ENCODE measurements at places on chromosomes 11 and 22. TPM values are rescaled to one million over a fixed set of nuclear protein-coding genes. Genes with fewer than 3 reads are reported as not detected.
A peak's percentile ranks its signal among the peaks of the same experiment; 100 is the strongest.

- DNase-seq: no peak
These were observed 534.4 kb downstream of the MN1 start for GRCh38 chr22:27267145-27267544.

DNA sequence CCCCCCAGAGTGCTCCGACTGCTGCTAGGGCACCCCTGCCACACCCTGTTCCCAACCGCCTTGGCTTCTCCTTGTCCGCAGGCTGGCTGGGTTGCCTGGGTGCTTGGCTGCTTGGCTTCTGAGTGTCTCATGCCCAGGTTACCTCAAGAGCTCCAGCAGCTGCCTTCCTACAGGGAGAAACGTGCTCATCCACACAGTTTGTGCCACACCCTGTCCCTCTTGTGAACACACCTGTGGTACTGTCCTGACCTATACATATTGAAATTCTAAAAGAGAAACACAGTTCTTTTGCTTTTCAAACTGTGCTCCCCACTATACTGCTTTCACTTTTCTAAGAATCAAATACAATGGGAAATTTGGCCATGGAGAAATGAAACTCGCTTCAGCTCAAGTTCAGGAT lies 191.4 kb downstream of the DBX1 start:
- no peak for DNase-seq

- no peak for DNase-seq
These were observed 10.4 kb downstream of the SPATA19 start for GRCh38 chr11:133834682-133835592.

- peak; percentile 9 for DNase-seq
These were observed 12.7 kb upstream of the IL10RA start for GRCh38 chr11:117973503-117973860.

- DNase-seq: no peak
These were observed 27.1 kb downstream of the ADAMTS15 start for GRCh38 chr11:130475426-130476053.

DNA sequence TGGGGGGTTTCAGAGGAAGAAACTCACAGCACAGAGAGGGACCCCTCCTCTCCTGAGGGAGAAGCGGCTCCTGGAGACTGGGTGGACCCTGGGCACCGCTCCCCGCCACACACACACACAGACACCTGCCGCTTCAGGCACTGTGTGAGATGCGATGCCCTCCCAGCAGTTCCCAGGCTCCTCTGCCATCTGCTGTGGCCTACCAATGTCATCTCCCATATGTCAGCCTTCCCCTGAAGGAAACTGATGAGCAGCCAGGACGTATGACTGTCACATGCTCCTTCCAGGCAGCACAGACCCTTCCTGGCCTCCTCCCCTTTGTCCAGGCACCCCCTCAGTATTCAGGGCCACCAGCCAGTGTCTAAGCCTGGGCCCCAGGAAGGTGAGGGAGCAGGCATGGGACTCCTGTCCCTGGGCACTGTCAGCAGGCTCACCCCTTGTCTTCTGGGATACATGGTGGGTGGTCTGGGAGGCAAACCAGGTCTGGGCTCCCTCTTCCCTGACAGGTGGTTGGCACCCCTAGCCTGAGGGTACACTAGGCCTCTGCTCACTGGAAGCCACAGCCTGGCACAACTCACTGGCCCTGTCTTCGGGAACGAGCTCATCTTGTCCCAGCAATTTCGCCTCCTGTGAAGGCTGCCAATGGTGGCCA lies 11.8 kb upstream of the BCR start:
- DNase-seq: no peak

- peak; percentile 55 for DNase-seq
These were observed 13.6 kb upstream of the MUC2 start for GRCh38 chr11:1060852-1061616.

- DNase-seq: no peak
These were observed 5.7 kb downstream of the MPZL2 start for GRCh38 chr11:118258410-118258809.

DNA sequence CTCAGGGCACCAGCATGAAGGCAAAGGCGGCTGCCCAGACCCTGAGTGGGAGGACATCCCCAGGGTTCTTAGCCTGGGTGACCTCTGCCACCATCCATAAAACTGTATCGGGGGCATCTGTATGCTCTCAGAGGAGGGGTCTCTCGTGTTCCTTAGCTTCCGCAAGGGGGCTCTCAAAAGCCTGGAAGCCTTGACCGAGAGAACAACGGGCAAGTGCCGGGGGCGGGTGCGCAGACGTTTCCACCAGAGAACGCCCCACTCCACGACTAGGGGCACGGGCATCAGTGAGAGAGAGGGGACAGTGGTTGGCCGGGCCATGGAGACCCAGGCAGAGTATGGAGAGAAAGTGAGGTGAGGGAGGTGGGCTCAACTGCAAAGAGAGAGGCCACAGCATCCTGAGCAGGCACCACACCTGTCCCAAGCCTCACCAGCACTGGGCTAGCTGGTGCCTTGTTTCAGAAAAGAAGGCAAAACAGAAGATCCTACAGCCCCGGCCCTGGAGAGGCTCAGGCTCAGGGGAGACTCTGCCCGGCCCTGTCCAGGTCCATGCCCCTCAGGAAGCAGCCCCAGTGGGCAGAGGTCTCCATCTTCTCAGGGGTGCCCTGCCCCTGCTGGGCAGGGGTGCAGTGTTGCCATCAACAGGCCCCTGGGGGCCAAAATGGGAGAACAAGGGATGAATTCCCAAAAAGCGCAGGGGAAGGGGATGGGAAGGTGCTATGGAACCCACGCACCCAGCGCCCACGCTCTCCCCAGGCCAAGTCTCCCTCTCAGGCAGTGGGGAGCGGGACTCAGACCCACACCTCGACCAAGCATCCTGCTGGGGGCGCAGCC lies 5.9 kb downstream of the TSPAN32 start:
- DNase-seq: no peak

GRCh38 chr11:130622141-130622542 lies 173.7 kb downstream of the ADAMTS15 start:
- no peak for DNase-seq

GRCh38 chr11:2945757-2946287 lies 16.6 kb upstream of the PHLDA2 start:
- DNase-seq: no peak

DNA sequence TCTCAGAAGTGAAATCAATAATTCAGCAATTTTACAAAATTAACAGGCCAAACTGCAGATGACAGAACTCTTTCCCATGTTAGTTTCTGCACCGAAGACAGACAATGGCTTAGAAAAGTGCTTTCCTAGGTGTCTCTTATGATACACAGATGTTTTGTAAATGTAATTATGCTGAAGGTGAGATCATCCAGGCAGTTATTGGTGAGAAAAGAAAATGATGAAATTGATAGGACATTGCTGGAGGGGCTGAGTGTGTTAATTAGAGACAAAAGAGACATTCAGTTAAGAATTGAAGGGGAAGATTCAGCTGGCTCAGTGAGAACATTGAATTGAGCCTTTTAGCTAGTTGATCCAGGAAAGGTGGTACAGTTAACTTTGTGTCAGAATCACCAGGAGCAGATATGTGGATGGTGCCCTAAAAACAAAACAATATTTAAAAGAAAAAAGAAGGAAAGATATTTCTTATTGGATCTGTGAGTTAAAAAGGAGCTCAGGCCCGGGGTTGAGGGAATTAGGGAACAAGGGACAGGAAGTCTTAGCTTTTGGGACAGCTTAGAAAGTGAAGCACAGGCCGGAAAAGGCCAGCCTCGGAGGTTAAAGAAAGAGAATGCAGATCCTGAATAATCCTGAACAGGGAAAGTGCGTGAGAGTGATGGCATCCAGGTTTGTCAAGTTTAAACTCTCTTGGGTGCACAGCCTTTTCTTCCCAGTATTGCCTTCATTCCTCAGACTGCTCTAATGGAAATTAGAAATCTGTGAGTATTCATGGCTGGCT lies 16.9 kb downstream of the ARHGAP42 start:
- DNase-seq: no peak

GRCh38 chr22:49933236-49934159 lies 15.1 kb downstream of the CRELD2 start:
- DNase-seq: no peak

DNA sequence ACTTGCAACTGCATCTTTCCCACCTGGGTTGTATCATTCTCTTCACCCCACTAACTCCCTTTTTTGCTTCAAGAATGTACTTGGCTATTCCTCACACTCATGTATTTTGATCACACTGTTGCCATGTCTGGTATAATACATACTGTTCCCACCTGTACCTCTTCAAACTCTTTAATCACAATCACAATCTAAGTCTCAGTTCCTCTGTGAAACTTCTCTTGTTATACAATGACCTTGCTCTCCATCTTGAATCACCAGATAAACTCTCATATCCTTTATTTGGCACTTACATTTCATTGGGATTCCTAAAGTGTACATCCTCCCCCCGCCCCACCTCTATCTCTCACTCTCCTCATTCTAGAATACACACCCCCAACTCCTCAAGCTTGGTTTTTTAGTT lies 516.0 kb upstream of the CHORDC1 start:
- no peak for DNase-seq

DNA sequence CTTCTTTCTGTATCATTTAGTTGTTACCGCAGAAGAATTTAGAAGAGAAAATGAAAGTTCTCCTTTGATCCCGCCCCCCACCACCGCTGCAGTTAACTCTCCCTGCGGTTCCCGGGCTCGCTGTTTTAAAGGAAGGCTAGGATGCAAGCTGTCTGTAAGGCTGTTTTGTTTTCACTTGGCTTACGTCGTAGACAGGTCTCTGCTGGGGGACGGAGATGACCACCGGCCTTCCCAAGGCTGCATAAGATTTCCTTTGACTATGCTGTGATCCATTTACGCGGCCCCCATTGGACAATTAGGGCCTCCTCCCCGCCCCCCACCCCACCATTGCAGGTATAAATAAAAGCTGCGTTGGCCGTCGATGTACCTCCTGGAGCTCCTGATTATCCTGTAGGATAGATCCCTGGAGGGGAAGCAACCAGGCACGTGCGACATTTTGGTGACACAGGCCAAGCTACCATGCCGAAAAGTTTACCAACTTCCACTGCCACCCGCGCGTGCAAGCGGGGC lies 1.4 kb upstream of the CPT1A start:
- no peak for DNase-seq

GRCh38 chr11:130337281-130338089 lies 22.8 kb upstream of the ZBTB44 start:
- no peak for DNase-seq

Gene PATE4
- not detected for total RNA-seq

Gene SAA4
- total RNA-seq: 0.40 TPM

Gene MS4A4A
- total RNA-seq: 28.9 TPM

Gene CARD18
- total RNA-seq: not detected

Gene C11orf86
- total RNA-seq: not detected

Gene CD248
- total RNA-seq: 34.7 TPM

Gene IZUMO1R
- not detected for total RNA-seq

Gene MUC2
- total RNA-seq: 0.26 TPM

Gene OR5B2
- not detected for total RNA-seq

Gene NRIP3
- 2.7 TPM for total RNA-seq

Gene MRGPRX3
- 0.17 TPM for total RNA-seq
